ENCODE measurements at places on chromosomes 5 and 9.

DNA sequence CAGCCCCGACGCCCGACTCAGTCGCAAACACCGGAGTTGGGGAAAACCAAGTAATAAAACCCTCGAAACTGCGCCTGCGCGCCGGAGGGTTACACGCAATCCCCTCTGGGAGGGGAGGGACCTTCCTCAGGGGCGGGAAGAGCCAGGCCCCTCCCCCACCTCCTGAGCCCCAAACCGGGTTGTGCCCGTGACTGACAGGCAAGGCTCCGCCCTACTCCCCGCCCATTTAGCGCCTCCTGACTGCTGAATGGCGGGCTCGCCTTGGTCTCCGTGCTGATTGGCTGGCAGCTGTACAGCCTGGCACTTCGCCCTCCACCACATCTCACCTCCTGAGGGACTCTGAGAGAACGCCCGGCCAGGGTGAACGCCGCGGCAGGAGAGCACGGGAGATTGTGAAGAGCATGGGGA lies at the start of gene PRDM9:
Gene PRDM9, plus strand, starts transcription at position 332 of the 408 bp plus-strand sequence. CDS start 1,425 bp downstream, outside the sequence.
- DNase-seq, result no peak

GRCh38 chr9:117715411-117715989 lies 11.3 kb downstream of the TLR4 start:
- DNase-seq, result no peak

GRCh38 chr5:159211729-159212174 lies 2.4 kb upstream of the RNF145 start:
- no peak for DNase-seq

DNA sequence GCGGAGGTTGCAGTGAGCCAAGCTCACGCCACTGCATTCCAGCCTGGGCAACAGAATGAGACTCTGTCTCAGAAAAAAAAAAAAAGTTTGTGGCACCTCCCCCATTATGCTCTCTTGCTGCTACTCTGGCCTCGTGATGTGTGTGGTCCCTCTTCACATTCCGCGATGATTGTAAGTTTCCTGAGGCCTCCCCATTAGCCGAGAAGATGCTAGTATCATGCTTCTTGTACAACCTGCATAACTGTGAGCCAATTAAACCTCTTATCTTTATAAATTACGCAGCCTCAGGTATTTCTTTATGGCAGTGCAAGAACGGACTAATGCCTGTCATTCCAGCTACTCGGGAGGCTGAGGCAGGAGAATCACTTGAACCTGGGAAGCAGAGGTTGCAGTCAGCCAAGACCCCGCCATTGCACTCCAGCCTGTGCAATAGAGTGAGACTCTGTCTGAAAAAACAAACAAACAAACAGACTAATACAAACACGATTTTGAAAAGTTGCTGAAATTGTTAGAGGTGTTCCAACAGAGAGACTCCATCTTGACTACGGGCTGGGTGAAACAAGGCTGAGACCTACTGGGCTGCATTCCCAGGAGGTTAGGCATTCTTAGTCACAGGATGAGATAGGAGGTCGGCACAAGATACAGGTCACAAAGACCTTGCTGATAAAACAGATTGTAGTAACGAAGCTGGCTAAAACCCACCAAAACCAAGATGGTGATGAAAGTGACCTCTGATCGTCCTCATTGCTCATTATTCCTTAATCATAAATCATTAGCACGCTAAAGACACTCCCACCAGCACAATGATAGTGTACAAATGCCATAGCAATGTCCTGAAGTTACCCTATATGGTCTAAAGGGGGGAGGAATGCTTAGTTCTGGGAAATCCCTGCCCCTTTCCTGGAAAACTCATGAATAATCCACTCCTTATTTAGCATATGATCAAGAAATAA lies 8.3 kb upstream of the AFF4 start:
- no peak for DNase-seq

- no peak for DNase-seq
These were observed 60.5 kb upstream of the CD180 start for GRCh38 chr5:67257077-67257476.

DNA sequence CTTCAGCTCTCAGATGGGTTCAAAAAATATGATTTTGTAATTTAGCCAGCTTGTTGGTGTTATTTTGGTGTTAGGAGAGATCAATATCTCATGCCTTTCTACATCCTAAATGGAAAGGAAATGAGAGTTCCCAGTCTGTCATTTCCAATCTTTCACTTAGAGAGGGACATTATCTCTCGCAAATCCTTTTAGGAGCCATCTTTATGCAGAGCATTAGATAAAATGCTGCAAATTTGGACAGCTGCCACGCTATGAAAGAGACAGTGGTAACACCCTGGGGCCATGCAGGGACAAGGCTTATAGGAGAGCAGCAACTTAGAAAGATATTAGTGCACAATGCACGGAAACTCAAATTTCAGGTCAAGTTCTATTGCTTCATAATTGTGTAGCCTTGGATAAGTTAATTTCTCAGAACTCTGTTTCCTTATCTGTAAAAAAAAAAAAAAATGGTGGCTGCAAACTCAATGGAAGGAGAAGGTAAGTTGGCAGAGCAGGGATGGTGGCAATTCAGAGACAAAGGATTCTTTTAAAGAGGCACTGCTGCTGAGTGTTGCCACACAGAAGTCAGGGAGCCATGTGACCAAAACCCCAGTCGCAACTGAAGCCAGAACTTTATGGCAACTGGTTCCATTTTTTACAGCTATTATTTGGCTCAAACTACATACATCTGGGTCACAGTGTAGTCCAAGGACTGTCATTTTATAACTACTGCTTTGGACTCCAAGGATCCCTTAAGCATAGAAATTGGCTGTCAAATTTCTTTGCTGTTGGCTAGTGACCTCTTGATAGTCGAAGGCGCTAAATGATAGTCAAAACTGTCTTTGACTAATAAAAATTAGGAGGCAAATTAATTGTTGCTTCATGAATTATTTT lies 210.2 kb downstream of the FRMD3 start:
- DNase-seq, result no peak

GRCh38 chr5:153516504-153517240 lies 26.2 kb downstream of the GRIA1 start:
- no peak for DNase-seq

Data from AG20443 (cell line).